ENCODE measurements at places on chromosomes 11 and 22. TPM values are rescaled to one million over a fixed set of nuclear protein-coding genes. Genes with fewer than 3 reads are reported as not detected.

Gene CHADL
- 0.15 TPM for total RNA-seq

Gene CRYBB2
- not detected for total RNA-seq

GRCh38 chr11:12459865-12460444, 82.6 kb downstream of the PARVA start:
- DNase-seq, result no peak

DNA sequence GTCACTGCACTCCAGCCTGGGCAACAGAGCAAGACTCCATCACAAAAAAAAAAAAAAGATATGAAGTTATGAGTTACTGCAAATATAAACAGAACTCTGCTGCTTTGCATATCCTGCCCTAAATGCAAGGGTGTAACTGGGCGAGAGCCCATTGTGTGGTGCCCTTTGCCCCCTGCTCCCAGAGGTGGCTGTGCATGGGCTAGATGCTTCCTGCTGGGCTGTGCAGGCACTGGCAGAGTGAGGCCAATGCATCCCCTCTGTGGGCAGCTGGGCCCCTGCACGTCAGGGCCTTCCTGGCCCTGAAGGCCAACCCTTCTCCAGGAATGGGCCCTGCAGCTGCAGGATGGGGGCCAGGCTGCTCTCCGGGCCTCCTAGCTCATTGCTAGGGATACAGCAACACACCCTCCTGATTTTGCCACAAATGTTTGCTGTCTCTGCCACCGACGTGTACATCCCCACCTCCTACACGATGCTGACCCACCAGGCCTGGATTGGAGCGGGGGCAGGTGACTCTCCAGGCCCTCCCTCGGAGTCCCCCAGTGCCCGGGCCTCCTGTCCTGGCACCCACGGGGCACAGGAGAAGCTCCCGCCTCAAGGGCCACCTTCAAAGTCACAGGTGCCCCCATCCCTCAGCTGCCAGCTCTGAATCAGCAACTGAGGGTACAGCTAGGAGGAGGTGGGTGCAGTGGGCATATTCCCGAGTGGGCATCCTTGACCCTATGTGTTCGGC, 40.7 kb upstream of the COMT start:
- no peak for DNase-seq

DNA sequence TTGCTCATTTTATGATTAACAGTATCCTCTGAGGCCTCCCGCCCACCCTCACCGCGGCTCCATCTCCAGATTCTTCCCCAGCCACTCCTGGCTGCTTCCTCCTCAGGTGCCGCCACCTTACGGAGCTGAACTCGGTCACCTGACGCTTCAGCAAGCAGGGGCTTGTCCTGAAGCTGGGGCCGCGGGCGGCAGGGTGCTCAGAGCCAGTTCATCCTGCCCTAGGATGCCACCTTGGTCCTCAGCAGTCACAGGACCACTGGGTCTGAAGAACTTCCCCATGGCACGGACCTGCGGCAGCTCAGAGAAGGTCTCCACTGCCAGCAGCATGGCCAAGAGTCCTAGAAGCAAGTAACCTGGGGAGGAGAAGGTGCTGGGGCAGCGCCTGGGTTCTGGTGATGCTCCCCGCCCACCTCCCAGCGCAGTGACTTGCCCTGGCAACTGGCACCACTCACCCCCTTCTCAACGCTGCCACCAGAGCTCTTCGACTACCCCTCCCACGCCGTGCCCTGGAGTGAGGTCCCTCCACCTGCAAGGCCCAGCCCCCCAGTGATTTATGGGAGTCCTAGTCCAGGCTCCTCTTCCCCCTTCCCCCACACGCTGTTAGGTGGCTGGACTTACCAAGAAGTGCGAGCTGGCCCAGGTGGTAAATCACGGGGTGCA, 2.6 kb downstream of the KCNK7 start:
- DNase-seq, result no peak

GRCh38 chr11:132472411-132473172, 1059.7 kb downstream of the OPCML start:
- no peak for DNase-seq

All from NCI-H460 (cell line).